ENCODE measurements at places on chromosomes 1 and 21.

- DNase-seq = no peak
Measured at GRCh38 chr1:17215545-17215890, 10.6 kb downstream of the PADI1 start.

DNA sequence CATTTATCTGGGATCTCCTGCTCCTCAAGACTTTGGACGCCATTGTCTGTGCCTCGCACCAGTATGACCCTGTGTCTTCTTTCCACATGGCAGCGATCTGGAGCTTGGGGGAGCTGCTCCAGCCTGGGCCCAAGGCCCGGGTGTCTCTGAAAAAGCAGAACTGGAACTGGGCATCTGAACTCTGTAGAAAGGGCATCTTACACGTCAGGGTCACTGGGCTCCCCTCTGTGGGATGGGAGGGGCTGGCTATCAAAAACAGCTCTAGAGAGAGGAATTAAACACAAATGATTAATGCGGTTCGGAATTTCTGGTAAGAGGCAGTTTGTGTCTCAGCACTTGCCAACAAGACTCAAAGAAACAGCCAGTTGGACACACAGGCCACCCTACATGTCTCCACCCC, 16.1 kb downstream of the FCRL1 start:
- DNase-seq = no peak

DNA sequence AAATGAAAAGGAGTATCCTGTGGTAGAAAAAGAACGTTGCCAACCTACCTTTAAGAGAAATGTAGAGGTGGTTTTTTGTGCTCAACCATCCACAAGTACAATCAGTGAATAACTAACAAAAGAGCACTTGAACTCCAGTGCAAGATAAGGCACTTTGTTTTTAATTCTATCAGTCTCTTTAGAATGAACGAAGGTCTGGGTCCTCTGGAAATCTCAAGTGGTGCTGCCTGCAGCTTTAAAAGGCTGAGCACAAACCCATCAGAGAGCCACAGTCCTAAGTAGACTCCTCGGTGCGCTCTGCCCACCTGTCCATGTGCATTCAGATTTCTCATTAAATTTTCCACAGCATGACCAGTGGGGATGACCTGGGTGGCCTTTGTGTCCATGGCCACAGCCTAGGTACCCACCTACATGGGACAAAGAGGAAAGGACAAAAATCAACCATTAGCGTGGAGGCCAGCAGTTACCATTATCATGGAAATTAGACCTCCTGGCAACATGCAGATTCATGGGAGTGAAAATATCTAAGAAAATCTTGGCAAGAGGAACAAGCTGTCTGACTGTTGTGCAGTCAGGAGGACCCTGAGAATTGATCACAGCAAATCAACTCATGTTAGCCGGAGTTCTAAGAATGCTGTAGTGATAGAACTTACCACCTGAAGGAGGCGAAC, 9.4 kb downstream of the TRIM45 start:
- DNase-seq = no peak

DNA sequence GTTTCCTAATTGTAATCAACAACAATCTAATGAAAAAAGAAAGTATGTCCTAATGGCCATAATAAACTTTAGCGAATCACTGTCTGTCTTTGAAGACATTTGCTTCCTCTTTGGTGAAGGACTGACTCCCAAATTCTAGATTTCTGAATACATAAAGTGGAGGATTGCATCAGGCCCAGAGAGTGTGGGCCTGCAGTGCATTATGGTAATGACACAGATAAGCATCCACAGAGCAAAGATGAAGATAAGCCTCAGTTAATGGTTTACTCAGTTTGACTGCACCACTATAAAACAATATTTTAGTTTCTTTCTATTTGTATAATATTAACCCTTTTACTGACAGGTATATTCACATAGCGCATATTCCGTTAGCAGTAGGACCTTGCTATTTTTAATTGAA, 365.5 kb downstream of the KCTD3 start:
- DNase-seq = no peak

GRCh38 chr1:36223381-36223995, 755 bp upstream of the THRAP3 start:
- peak; percentile 10 for DNase-seq

DNA sequence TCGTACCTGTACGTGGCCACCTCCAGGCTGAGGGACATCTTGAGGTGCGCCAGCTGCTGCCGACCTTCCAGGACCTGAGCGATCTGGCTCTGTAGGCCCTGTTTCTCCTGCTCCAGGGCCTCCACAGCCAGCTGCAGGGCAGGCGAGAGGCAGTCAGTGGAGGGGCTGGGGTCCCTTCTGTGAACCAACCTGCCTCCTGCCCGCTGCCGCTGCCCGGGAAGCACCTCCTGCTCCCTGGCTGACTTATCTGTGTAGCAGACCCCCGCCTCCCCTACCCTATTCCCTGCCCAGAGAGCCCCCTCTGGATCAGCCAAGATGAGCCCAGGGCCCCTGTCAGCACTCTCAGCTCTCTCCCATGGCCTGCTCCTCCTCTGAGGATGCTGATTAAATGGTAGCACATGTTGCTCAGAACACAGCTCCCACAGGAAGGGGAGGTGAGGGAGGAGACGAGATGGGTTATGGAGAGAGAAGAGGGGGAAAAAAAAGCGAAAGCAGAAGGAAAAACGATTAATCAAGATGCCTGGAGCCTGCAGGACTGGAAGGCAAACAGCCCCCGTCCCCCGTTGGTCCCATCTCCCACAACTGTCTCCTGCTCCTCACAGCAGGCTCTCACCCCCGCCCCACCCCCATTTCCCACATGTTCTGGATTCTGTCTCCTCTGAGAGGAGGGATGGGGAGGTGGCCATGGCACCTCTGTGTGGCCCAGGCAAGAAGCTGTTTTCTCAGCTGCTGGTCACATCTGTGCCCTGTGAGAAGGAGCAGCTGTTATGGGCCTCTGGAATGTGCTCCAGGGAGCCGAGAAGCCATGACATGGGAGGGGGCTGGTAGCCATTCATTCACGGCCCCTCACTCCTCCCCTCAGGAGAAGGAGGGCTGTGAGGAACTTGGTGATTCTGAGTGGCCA, 1.7 kb downstream of the NES start:
- no peak for DNase-seq

GRCh38 chr21:35716876-35717565, 343.3 kb downstream of the SETD4 start:
- DNase-seq = no peak

- DNase-seq = no peak
Measured at GRCh38 chr1:37360011-37360410, 114.4 kb upstream of the ZC3H12A start.

- DNase-seq = no peak
Measured at GRCh38 chr1:1183833-1184775, 10.4 kb downstream of the TTLL10 start.

GRCh38 chr1:67704351-67704750, 19.4 kb downstream of the GADD45A start:
- no peak for DNase-seq

DNA sequence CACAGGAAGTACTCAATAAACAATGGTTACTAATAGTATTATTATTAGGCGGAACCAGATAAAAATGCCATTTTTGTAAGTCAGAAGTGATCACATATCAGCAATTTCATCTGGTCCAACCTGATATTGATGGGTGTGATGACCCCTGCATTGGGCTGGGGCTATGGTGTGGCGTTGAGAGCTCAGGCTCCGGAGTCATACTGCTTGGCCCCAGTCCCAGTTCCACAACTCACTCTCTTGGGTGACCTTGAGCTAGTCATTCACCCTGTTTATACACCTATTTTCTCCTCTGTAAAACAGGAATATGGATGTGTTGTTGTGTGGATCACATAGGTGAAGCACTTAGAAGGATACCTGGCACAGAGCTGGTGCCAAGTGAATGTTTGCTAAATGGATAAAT, 229.4 kb upstream of the POU3F1 start:
- no peak for DNase-seq

DNA sequence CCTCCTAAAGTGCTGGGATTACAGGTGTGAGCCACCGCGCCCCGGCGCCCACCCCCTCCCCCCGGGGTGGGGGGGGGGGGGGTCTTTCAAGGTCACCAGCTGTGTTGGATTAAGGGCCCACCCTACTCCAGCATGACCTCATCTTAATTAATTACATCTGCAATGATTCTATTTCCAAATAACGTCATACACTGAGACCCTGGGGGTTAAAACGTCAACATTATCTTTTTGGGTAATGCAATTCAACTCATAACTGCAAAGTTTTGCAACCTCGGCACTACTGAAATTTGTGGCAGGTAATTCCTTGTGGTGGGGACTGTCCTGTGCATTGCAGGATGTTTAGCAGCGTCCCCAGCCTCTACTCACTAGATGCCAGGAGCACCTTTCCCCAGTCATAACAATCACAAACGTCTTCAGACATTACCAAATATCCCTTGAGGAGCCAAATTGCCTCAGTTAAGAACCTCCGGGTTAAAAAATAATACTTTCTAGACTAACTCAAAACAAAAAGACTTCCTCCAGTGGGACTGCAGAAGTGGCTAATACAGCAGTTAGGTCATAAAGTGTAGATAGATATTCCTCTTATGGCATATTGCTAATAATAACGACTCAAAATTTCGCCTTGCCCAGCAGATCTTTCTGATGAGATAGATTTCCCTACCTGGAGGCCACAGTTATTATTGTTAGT, 233.0 kb upstream of the KAZN start:
- DNase-seq = no peak

DNA sequence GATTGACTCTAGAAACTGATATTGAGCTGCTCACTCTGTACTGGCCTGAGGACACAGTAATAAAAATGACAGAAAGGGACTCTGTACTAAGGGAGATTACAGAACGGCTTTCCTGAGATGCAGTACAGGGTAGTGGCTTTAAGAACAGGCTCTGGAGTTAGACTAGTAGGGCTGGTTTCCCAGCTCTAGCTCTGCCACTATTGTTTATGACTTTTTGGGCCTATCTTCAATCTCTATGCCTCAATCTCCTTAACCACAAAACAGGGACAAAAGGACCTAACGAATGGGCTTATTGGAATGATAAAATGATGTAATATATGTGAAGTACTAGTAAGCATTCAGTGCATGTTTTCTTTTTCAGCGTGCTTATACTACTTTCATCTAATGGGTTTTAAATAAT, 1.4 kb downstream of the DEPDC1 start:
- DNase-seq = no peak

GRCh38 chr1:230382001-230382491, 44.1 kb downstream of the PGBD5 start:
- DNase-seq = no peak

GRCh38 chr1:31016868-31017267, 48.6 kb downstream of the PUM1 start:
- DNase-seq = no peak

- DNase-seq = no peak
Measured at GRCh38 chr21:33124889-33125288, 54.9 kb downstream of the OLIG1 start.

DNA sequence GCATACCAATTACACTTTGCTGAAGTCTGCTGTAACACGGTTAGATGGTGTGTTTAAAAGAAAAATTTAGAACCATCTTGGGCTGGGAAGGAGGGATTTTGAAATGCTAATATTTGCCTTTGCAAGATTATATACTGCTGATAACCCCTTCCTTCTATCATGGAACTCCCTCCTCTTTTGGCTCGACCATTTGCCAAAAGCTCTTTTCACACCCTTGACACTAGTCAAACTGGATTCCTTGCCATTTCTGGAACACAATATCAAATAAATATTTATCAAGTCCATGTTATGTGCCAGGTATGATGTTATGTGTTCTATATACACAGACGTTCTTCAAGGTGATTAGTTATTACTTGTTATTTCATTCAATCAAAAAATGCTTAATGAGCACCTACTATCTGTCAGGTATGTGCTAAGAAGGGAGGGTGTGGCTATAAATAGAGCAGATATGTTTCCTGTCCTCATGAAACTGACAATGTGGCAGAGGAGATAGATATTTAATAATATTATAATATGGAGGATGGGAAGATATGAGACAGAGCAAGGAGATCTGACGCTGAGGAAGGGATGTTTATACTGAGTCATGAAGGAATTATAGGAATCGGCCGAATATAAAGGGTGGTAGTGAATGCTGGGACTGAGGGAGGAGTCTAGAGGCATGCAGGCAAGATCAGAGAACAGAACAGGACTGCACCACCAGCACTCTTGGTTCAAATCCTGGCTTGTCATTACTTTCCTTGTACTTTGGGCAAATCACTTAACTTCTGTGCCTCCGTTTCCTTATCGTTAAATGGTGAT, 16.1 kb upstream of the XPR1 start:
- DNase-seq = no peak

DNA sequence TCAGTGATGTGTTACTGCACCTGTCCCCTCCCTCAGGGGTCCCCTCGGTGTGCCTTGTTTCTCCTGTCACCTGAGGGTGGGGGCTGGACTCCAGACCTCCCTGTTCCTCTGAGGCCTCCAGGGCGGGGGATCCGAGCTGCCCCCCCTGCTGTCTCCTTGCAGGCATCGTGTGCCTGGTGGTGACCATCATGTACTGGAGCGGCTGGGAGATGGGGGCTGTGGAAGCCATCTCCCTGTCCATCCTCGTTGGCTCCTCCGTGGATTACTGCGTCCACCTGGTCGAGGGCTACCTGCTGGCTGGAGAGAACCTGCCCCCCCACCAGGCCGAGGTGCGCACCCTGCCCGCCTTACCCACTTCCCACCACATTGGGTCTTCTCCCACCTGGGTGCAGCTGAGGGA, 56.4 kb downstream of the DISP3 start:
- no peak for DNase-seq

- no peak for DNase-seq
Measured at GRCh38 chr1:52296345-52296744, 69.7 kb downstream of the CC2D1B start.

GRCh38 chr1:14404862-14405301, 193.6 kb upstream of the KAZN start:
- DNase-seq = no peak

DNA sequence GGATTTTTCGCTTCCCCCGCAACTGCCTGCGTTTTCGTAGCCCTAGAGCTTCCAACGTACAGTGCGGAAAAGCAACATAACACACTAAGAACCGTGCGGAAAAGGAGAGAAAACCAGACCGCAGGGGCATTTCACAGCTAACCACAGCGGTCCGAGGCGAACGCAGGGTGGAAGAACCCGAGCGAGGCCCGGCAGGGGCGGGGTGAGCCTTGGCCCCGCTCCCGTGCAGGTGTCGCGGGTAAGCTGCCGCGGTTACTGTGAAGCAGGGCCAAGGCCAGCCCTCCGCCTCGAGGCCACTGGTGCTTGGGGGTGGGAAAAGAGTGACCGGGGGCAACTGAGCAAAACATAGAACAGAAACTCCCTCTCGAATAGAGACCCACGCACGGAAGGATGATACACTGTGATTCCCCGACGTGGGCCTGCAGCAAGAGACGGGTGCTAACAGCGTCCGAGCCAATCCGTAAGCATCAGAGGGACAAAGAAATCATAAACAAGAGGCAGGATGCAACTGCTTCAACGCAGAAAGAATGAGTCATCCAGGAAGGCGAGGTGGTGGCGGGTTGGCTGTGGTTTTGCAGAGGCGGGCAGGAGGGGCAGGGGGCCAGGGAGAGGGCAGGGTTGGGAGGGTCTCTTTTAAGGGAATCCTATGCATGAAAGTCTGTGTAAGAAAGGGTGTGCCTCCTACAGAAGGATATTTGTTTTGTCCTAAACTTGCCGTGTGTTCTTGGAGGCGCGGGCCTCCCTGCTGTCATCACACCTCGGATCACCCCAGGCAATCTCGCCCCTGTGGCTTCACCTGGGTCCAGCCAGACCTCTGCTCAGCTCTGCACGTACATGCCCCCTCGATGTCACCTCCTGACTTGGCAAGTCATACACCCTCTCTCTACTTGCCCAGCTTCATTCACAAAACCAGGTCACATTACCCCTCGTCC, 7.3 kb downstream of the GNG4 start:
- DNase-seq = peak; percentile 28

Measured in stimulated activated CD4-positive, alpha-beta T cell treated with anti-CD3 and anti-CD28 coated beads, TNF-alpha, amount 100 ng/mL, for 1 hour (primary cell).